ENCODE measurements at places on chromosomes 4 and X. TPM values are rescaled to one million over a fixed set of nuclear protein-coding genes. Genes with fewer than 3 reads are reported as not detected.

DNA sequence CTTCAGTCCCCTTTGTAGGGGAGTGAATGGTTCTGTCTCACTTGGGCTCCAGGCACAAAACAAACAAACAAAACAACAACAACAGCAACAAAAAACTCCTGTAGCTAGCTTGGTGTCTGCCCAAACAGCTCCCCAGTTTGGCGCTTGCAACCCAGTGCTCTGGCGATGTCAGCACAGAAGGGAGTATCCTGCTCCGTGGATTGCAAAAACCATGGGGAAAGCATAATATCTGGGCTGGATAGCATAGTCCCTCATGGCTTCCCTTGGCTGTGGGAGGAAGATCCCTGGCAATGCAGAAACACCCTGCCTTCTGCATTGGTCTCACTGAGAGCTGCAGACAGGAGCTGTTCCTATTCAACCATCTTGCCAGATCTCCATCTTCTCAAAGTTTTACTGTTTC, 39.7 kb downstream of the UGT2B17 start:
- DNase-seq: no peak

DNA sequence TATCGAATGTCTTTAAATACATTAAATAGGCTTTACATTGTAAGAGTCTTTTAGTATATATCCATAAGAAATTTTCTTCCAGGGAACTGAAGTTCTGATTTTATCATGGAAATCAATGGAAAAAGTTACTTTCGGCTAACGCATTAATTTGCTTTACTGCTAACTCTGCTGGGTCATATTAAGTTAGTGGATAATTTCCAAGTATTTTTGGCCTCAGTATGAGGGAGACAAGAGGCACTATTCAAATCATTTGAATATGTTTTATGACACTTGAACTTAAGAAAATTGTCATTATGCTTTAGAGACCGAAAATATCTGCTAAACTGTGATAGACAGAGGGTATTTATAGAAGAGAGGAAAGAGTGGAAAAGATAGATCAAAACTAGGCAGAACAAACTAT, 237.5 kb downstream of the PCDH7 start:
- no peak for DNase-seq

DNA sequence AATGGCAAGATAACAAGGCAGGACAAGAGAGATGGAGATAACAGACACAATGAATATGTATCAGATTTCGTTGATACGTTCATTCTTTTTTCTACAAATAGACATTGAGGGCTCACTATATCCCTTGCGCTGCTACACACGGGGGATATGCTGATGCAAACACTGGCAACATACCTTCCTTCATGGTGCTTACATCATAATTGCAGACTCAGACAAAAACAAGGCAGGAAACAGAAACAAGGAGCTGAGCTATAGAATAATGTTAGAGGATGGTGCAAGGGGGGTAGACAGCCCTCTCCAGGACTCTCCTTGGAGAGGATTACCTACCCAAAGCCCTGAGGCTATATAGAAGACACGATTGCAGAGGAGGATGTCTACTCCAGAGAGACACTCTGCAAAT, 1069.5 kb downstream of the DMD start:
- DNase-seq: no peak

GRCh38 chr4:10354225-10354624, 103.0 kb downstream of the ZNF518B start:
- no peak for DNase-seq

DNA sequence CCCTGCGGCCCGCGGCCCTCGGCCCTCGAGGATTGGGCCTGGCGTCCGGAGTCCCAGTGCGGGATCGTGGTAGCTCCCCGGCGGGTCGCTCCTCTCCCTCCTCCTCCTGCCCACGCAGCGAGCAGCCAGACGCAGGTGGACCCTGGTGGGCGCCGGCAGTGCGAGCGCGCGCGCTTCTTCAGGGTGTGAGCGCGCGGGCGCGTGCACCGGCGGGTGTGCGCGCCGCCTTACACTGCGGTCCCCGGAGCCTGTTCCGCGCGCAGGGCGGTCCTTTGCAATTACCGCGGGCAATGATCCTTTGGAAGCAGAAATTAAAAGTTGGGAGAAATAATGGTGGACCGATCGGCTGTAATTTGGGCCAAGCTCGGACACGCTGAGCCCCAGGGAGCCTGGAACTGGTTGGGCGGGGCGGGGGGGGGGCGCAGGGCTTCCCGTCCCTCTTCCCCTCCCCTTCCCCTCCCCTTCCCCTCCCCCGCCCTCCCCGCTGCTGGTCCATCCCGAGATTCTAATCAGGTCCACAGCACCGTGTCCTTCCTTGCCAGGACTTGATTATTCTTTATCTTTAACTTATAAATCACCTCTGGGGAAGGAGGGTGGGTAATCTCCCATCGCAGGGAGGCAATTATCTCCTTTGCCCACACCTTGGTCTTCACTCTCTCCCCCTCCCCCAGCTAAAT, 1.6 kb upstream of the NKX1-1 start:
- no peak for DNase-seq

- DNase-seq: no peak
These were observed 4.2 kb upstream of the DUSP9 start for GRCh38 chrX:153642655-153643430.

DNA sequence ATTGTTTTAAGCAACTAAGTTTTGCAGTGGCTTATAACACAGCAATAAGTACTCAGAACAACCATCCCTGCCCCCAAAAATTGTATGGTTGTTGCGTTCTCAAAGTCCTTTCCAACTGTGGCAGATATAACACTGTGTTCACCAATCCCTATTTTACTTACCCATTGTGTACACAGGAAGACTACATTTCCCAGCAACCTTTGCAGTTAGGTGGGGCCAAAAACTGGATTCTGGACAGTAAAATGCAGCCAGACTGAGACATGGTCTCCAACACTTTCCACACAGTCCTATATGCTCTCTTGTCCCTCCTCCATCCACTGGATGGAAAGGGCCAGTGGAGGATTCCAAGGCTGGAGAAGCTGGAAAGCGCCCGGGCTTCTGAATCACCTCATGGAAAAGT, 523.6 kb downstream of the BCOR start:
- DNase-seq: no peak

DNA sequence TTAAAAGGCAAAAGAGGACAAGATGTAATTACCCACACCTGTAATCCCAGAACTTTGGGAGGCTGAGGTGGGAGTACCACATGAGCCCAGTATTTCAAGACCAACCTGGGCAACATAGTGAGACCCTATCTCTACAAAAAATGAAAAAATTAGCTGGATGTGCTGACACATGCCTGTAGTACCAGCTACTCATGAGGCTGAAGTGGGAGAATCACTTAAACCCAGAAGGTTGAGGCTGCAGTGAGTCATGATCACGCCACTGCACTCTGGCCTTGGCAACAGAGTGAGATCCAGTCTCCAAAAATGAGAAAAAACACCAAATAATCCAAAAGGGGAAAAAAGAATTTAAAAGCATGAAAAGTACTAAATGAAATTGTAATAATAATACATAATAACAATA, 30.8 kb downstream of the NR0B1 start:
- DNase-seq: no peak

- DNase-seq: no peak
These were observed 43.4 kb downstream of the SHROOM2 start for GRCh38 chrX:9829308-9830267.

DNA sequence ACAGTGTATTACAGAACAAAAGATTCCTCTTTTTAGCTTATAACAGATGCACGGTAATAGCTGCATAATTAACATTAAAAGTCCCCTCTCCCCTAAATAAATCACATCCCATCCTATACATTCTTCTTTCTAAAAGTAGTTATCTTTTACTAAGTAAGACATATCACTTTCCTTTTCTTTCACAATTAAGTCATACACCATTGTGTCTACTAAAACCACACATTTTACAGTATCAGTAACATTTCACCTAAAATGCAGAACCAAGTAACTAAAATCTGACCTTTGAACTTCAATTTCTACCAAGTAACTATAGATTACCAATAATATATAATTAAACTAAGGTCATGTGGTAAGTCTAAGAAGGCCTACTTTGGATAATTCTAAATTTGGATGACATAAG, 14.2 kb downstream of the DHX15 start:
- no peak for DNase-seq

- no peak for DNase-seq
These were observed 76.7 kb downstream of the WWC2 start for GRCh38 chr4:183175631-183176232.

DNA sequence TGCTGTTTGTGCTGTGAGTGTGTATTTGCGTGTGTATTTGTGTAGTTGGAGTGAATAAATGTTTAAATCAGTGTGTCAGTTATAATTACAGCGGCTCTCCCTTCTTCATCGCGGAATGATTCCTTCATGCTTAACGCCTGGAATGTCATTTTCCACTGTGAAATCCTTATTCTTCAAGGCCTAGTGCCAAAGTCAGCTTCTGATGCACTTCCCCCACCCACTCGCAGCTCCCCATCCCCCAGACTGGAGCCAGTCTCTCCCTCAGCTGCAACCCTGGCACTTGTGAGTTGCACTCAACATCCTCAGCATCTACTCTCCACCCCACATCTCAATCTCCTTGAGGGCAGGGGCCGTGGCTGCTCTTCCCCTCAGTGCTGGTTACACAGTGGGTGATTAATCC, 583.0 kb downstream of the BCOR start:
- no peak for DNase-seq

- DNase-seq: no peak
These were observed 111.3 kb downstream of the TSPAN7 start for GRCh38 chrX:38672646-38673045.

SPP1 gene
- 25.0 TPM for total RNA-seq

- no peak for DNase-seq
These were observed 111.0 kb downstream of the DHX15 start for GRCh38 chr4:24473309-24473721.

RFC1 gene
- 41.8 TPM for total RNA-seq

DNA sequence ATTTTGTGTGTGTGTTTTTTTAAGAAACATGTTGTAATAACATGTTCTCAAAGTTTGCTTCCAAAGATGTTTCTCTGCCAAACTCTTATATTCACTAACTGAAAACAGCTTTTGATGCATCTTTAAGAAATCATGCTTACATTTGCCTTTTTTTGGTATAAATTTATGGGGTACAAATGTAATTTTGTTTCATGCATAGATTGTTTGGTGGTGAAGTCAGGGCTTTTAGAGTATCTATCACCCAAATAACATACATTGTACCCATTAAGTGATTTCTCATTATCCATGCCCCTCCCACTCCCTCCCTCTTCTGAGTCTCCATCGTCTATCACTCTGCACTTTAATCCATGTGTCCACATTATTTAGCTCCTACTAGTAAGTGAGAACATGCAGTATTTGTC, 30.8 kb downstream of the SPINK2 start:
- DNase-seq: no peak

CSAG2 gene
- not detected for total RNA-seq

DNA sequence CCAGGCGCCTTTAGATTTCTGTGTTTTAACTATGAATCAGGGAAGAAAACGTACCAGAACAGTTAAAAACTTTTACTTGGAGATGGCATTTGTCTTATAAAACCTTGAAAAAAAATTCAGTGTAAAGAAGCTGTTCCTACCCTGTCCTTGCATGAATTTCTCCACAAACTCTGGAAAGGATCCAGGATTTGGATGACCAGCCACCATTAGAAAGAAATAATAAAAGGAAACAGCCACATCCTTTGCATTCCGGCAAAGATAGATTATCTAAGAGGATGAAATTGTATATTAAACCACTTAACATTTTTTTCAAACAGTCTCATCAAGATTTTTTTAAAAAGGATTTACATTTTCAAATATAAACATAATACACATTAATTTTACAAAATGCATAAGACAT, 10.6 kb downstream of the SULT1E1 start:
- DNase-seq: no peak

CD38 gene
- total RNA-seq: 47.2 TPM

DNA sequence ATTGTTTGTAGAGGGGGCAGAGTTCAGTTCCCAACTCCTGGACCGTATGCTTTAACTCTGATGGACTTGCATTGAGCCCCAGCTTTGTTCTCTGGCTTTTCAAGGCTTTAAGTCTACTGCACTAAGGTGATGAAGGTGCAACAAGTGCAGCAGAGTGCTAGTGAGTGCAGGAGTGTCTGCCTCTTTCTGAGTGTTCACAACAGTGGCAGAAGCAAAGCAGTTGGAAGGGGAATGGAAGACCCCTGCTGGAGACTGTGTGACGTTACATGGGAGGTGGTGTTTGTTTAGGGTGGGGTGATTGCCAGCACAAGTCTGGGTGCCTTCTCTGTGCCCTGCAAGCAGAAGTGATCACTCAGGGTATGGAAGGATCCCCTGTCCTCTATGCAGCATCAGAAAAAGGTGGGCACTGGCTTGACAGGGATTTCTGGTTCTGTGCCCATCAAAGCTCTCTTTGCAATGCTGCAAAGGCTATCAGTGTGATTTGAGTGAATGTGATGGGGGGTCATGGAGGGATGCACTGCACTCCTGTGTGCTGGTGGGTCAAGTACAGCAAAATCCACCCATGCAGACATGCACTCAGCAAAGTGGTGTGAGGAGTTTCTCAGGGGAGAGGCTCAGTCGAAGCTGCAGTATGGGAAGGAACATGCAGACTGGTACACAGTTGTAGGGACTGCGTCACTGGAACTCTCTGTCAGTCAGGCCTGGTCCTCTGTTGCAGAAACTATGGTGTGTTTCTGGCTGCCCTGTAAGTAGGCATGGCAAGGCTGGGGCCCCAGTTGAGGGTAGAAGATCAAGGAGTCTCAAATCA, 70.9 kb upstream of the UGT2B7 start:
- DNase-seq: no peak

GRCh38 chr4:147198411-147199051, 252.9 kb upstream of the TTC29 start:
- DNase-seq: no peak

DCLK2 gene
- 4.0 TPM for total RNA-seq

DNA sequence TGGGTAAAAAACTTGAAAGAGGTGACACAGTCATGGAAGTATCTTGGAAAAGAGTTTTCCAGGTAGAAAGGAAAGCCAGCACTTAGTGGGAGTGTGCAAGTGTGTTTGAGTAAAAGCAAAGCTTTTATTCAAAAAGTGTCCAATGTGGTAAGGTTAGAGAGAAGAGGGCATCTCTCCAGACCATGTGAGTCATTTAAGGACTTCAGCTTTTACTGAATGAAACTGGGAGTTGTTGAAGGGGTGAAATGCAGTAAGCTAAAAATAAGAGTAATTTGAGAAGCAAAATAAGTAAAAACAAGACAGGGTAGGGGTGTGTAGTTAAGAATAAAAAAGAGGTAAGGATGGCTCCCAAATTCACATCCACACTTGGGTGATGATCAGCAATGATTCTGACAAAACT, 238.9 kb downstream of the SLC7A11 start:
- no peak for DNase-seq

GRCh38 chr4:76007089-76007862, at the start of gene CXCL9:
TSS of gene CXCL9 (minus strand) at chr4:76007509. CDS start at chr4:76007449, 60 bp downstream.
- no peak for DNase-seq

DNA sequence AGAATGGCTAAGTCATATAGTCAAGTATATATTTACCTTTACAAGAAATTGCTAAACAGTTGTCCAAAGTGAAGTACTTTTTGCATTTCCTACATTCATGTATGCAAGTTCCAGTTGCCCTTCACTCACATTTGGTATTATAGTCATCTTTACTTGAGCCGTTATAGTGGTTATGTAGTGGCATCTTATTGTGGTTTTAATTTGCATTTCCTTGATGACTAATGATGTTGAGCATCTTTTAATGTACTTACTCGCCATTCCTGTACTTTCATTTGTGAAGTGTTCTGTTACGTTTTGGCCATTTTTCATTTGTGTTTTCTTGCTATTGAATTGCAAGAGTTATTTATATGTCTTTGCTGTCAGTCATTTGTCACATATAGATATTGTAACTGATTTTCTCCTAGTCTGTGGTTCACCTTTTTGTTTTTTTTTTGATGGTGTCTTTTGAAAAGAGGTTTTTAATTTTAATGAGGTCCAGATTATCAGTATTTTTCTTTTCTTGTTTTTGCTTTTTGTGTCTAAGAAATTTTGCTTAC, 27.6 kb downstream of the ARFIP1 start:
- no peak for DNase-seq

FAM184B gene
- total RNA-seq: not detected
